Lung microvascular endothelial cell (primary cell): ENCODE measurements at places on chromosomes 6 and 20. TPM values are rescaled to one million over a fixed set of nuclear protein-coding genes. Genes with fewer than 3 reads are reported as not detected.

Gene TUBB
- total RNA-seq, result 267 and 311 TPM in 2 replicates

Gene PACSIN1
- not detected in 2 replicates for total RNA-seq

Gene JPH2
- total RNA-seq, result under 0.01 TPM in 1 of 2 replicates, not detected in the other

Gene HTR1B
- total RNA-seq, result 2.4 and 3.1 TPM in 2 replicates

Gene TMEM170B
- total RNA-seq, result 1.1 and 2.0 TPM in 2 replicates
